AG08396 (cell line): ENCODE measurements at places on chromosomes 3 and 15.

DNA sequence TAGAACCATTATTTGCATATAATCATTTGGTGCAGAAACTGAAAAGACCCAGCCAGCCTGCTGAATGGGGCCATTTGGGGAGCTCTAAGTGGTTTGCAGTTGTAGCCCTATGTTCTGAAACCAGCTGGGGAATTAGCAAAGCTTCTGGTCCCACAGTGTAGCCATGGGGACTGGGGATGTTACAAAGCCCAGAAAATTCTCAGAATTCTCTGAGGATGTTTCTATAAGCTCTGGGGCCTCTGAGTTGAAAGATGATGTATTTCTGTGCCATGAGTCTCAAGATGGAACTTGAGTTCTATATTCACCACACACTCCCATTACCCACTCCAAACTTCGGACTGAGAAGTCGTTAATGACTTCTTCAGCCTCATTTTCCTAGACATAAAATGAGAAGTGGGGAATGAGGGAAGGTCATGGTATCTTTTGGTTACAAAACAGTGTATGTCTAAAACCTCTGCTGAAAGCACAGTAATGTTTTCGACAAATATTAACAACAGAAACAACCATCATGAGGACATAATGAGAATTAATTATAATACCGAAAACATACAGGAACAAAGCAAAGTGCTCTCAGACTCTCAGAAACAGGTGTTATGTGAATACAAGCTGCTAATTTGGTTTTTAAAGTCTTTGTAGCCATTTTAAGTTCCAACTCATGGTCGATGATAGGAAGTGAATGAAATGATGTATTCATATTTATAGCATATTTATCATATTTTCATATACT lies 89.4 kb downstream of the RFTN1 start:
- no peak for DNase-seq

- peak; percentile 41 for DNase-seq
These were observed 8.8 kb upstream of the NPHP3 start for GRCh38 chr3:132730891-132731580.

DNA sequence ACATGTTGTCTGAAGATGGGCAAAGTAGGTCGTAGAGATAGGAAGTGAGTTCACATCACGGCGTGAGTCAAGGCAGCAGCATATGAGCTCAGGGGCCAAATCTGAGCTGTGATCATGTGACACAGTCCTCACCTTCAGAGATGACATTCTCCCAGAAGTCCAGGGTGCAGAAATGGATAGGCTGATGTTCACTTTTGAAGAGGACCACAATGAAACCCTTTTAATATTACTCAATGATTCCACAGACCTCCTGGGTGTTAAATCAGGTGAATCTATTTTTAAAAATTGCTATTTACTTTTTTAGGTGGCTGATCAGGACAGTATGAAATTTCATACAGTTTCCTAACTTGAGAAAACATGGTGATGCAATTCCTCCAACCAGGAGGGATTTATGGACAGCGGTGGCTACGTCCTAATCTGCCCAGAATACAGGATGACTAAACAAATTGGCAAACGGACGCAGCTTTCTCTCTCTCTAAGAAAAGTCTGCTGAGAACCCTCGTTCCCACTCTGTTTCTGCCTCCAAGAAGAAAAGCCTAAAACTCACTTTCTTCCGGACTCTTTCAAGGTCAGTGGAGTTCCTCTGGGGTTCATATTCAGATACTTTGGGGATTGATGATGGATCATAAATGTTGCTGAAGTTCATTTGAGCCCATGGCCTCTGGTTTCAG lies 34.4 kb downstream of the B3GNT5 start:
- DNase-seq: no peak

DNA sequence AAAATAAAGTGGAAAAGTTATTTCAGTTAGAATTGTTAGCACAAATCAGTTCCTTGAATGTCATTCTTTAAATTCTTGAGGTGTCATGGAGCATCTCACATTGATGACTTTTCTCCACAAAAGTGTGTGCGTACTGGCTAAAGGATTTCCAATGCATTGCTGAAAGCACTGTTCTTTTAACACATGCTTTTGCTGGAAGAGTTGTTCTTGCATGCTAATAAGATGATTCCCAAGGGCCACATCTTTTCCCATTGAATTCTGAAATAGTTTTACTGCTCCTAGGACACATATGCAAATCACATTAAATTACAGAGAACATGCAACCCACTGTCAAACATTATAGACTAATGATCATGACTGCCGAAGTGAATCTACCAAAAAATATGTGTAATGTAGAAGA lies 516.3 kb upstream of the CADM2 start:
- no peak for DNase-seq

DNA sequence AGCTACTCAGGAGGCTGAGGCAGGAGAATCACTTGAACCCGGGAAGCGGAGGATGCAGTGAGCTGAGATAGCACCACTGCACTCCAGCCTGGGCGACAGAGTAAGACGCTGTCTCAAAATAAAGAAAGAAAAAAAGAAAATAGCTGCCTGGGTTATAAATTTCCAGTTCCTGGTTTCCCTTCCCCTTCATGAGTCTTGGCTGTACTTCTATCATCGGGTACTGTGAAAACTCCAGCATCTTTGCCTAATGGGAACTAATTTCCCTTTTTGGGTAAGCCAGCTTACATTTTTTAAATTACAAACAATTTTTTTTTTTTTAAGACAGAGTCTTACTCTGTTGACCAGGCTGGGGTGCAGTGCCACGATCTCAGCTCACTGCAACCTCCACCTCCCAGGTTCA lies 15.0 kb downstream of the DENND4A start:
- no peak for DNase-seq

GRCh38 chr3:187728248-187728647 lies 17.0 kb downstream of the BCL6 start:
- no peak for DNase-seq

DNA sequence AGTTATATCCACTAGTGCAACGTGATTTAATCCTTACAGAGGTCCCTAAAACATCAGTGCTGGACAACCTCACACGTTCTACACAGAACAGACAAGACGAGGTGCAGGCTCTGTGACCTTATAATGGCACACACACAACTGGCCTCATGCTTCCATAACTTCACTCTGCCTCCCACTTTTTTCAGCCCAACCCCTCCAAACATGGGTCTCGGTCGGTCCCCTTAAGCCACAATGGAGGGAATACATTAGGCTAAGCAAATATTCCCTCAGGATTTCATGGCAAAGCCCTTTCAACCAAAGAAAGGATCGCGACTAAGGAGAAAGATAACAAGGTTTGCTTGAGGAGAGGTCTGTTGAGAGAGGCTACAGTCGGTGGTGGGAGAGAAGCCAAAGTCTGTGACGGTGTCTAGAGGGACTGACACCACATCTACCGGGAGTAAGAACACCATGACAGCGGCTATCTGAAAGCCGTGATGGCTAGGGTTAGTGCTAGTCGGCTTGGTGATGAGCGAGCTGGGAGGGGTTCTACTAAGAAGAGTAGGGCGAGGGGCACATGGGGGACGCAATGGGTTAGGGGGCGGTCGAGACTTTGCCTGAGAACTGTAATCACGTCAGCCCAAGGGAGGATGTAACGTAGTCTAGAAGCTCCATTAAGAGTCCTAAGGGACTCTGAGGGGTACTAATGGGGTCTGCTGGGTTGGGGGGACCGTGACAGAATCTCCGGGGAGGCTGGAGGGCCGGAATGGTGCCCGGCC lies 1.0 kb downstream of the MYO9A start:
- peak; percentile 16 for DNase-seq

DNA sequence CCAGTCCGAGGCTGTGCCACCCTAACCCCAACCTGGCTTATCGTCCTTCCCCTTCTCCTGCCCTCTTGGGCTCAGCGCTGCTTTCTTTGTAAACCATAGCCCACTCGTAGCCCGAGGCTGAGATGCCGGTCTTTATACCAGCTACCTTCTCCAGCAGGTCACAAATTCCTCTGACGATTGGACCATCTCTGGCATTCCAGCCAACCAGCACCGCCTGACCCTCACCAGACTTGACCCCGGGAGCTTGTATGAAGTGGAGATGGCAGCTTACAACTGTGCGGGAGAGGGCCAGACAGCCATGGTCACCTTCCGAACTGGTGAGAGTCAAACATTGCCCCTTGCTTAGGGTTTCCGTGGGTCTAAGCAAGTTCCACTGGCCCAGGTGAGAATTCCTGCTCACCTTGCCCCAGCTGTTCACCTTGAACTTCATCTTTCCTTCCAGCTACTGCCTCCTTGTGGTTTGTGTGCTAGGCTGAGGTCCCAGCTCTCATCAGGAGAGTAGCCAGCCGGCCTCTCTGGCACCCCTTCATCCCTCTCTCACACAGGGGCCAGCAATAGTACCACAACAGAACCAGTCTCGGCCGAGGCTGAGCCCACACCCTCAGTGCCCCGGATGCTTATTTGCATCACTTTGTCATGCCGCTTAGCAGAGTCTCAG lies 66.7 kb downstream of the BOC start:
- DNase-seq: no peak

GRCh38 chr3:122343654-122344053 lies 18.6 kb downstream of the CSTA start:
- DNase-seq: no peak

- no peak for DNase-seq
These were observed 38.5 kb downstream of the SYN2 start for GRCh38 chr3:12042638-12043037.

GRCh38 chr3:107524841-107525643 lies 2.3 kb downstream of the BBX start:
- peak; percentile 52 for DNase-seq

- no peak for DNase-seq
These were observed 372.8 kb upstream of the TBL1XR1 start for GRCh38 chr3:177569875-177570657.

GRCh38 chr3:184315871-184316661 lies 1.7 kb downstream of the EIF4G1 start:
- DNase-seq: no peak

- no peak for DNase-seq
These were observed 138.0 kb upstream of the UBE2E1 start for GRCh38 chr3:23667536-23668429.

DNA sequence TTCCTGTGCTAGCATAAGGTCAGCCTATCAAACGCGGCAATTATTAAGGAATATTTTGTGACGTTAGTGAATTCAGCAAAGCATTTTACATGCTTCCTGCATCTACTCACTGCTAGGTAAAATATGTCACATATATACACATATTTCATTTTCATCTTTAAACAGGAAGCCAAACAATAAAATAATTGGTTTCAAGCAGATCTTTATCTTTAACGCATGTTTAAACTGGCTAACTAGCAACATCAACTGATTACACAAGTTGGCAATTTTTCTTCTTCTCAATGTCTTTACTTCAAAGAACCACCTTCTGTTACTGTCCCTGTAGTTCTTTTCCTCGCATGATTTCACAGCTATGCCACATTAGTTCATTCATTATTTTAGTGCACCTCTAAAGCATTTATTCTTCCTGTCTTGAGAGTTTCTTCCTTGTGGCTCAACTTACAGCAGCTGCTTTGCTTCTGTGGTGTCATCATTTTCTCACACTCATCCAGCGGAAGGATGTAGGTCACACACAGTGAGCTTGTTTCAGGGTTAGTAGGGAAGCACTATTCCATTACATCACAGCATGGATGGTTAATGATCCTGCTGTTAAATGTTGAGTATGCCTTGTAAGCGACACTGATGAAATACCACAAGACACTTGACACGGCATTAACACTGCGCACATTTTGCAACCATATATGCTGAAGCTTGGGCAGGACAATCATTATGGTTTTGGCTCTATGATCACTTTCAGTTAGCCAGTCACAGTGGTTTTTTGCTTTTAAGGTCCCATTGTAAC lies 2.3 kb upstream of the BCHE start:
- DNase-seq: no peak

DNA sequence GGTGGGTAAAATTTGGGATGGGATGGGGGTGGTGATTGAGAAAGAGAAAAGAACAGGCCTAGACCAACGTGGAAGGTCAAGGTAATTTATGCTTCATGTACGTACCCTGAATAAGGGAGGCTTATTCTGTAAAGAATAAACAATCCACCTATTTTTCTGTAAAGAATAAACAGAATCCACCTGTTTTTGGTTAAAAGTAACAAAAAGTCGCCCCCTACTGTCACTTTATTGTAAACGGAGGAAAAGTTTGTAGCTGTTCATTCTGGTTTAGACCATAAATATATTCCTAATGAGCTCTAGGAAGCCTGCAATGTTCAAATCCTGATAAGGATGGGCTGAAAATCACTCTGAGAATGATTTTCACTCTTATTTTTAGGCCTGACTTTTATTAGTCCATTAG lies 23.5 kb upstream of the SQOR start:
- DNase-seq: no peak

GRCh38 chr3:23945663-23945912 lies 502 bp downstream of the NR1D2 start:
- DNase-seq: no peak

- no peak for DNase-seq
These were observed 19.5 kb upstream of the BCL2L10 start for GRCh38 chr15:52132066-52132465.

DNA sequence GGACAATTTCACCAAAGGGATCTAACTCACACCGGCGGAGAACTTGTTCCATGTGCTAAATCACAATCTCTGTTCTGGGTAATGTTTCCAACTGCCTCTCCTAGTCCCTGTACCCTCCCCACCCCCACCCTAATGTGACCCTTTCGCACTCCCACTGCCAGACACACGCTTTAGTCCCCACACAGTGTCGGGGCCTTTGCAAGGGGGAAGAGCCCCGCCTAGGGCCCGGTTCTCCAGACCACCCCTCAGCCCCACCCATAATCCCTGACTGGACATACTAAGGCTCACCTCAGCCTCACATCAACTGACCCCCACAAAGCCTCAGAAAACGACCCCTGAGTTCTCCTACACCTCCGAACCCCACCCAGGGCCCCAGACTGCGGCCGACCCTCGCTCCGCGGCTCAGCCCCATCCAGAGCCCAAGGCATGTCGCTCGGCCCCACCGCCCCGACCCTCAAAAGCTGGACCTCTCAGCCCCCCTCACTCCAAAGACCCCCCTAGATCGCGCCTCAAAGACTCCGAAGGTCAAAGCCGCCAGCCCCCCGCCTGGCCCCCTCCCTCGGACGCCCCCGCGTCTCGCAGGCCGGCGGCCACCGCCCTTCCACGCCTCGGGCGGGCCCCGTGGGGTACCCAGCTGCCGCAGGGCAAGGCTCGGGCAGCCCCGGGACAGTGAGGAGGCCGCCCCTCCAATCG lies 72.0 kb upstream of the MAP4 start:
- peak; percentile 16 for DNase-seq

DNA sequence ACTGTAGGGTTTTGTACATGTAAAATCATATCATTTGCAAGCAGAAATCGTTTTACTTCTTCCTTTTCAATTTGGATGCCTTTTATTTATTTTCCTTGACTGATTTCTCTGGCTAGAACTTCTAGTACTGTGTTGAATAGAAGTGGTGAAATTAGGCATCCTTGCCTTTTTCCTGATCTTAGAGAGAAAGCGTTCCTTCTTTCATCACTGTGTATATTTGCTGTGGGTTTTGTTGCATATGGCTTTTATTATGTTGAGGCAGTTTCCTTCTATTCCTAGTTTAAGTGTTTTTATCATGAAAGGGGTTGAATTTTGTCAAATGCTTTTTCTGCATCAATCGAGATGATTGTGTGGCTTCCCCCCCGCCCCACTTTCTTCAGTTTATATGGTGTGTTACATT lies 140.9 kb downstream of the ATG7 start:
- DNase-seq: no peak

DNA sequence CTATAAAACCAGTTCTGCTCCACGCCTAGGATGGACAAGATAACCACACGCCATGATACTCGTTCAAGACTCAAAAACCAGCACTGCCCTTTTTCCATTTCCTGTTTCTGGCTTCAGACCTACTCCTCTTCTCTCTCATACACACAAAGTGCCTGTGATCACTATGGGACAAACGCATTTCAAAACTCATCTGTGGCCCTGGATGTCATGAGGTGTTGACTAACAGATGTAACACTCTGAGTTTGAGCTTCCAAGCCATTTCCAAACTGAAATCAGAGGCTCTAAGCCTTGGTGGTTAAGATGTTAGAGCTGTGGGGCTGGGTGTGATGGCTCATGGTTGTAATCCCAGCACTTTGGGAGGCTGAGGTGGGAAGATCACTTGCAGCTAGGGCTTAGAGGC lies 55.7 kb upstream of the LMOD3 start:
- DNase-seq: no peak
